ENCODE measurements at places on chromosomes 5 and 9.
A peak's percentile ranks its signal among the peaks of the same experiment; 100 is the strongest.

DNA sequence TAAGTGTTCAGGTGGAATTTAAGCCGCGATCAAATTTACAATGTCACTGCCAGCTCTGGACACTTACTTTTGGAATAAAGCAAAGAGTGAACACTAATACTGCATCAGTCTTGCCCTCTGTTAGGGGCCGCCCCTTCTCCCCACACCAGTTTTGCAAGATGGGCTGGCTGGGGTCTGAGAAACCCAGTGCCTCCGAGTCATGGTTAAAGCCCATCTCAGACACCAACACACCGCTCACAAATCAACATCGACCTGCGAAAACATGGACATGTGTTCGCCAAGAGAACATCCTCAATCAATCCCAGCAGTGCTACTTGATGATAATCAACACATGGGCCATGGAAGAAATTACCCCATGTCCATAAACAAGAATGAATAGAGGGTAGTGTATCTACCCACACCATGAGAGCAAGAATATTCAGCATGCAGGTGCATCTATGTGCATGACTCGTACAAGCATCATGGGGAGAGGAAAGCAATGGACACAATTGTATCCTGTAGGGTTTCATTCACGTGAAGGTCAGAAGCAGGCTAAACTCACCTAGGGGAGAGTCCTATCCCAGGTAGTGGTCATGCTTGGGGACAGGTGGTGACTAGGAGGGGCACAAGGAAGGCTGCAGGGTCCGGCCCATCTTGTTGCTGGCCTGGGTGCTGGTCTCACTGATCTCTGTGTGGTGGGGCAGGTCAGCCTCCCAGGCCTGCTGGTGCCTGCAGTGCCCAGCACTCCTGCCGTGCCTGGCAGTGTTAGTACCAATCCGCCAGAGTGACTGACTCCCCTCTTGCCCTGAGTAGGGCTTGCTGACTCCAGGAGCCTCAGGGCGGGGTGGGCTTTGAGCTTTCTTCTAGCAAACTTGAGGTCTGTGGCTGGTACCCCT, 5.0 kb downstream of the S1PR3 start:
- DNase-seq: no peak

GRCh38 chr5:174292348-174292747, 246.8 kb downstream of the NSG2 start:
- no peak for DNase-seq

- DNase-seq: peak; percentile 72
Measured at GRCh38 chr9:89427621-89428221, 70.2 kb downstream of the SEMA4D start.

GRCh38 chr9:124248066-124248465, 9.7 kb upstream of the NEK6 start:
- DNase-seq: no peak

DNA sequence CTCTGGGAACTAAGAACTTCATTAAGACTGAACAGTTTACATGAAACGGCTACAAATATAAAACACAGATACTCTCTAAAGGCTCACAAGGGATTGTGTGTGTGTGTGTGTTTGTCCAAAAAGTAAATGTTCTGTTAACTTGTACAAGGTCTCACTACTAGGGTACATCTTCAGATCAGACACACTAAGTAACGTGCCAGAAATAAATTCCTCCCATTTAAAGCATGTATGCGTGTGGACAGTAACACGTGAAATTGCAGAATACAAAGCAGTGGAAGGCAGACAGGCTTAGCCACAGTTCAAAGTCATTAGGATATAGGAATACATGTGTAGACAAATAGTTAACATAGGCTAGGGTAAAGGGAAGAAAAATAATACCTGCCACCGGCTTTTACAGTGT, 1.8 kb downstream of the BNC2 start:
- DNase-seq: no peak

GRCh38 chr9:118575341-118576070, 793.7 kb downstream of the BRINP1 start:
- DNase-seq: no peak

DNA sequence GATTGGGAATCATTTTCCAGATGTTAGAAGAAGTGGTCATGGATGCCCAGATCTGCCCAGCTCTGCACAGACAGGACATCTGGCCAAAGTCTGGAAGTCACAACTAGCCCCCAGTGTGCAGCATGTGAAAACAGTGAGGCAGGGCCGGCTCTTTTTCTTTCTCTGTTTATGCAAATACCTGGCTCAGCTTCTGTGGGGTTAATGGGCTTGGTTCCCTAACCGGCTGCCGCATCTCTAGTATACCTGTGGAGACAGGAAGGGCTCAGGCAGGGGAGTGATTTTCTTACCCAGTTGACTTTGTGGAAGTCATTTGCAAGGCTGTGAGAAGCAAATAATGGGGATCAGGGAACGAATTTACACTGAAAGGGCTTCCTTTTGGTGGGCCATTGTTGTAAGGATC, 254.8 kb upstream of the PANK3 start:
- no peak for DNase-seq

DNA sequence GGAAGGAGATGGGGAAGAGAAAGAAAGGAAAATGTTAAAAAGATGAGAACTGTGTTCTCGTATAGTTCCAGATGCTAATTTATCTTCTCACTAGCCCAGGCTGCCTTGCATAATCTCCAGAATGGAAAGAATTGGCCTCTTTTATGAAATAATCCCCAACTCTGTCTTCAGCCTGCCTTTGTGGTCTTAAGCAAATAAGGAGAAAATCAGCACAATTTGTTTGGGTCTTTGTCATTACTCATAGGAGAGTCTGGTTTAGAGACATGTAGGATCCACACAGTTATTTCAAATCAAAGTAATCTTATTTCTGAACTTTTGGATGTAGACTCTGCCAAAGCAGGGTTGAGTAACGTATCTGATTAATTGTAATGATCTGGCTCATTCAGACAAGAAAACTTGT, 50.7 kb upstream of the CAMK4 start:
- DNase-seq: no peak

- DNase-seq: no peak
Measured at GRCh38 chr5:2656206-2656605, 95.3 kb downstream of the IRX2 start.

GRCh38 chr5:55123365-55123764, 20.9 kb downstream of the GZMA start:
- no peak for DNase-seq

GRCh38 chr5:82265047-82265446, 13.1 kb downstream of the RPS23 start:
- DNase-seq: no peak

- DNase-seq: no peak
Measured at GRCh38 chr9:134193912-134194535, 29.7 kb upstream of the RNU6ATAC start.

DNA sequence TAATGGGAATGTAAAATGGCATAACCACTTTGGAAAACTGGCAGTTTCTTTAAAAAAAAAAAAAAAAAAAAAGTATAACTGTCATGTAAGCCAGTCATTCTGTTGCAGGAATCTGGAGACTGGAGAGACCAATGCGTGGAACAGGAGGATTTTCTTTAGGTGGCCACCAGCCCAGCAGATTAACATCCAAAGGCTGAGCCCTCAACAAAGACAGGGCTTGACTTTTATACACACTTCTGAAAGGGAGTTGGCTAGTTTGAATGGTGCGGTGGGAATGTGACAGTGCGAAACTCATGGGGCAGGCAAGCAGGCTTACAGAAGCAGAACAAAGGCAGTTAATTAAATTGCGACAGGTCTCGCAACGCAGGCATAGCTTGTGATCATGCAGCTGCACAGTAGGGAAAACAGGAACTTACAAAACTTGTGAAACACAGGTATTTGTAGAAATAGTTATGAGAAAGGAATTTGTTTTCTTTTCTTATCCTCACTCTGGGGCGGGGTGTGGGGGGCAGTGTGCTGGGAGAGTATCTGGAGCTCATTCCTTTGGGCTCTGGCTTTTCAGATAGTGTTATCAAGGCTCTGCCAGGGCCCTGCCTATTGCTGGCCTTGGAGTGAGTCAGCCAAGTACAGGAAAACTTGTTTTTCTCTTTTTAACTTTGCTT, 12.0 kb downstream of the UIMC1 start:
- DNase-seq: no peak

GRCh38 chr9:124871156-124871561, 9.2 kb downstream of the ARPC5L start:
- DNase-seq: no peak
